ENCODE measurements at places on chromosomes 4 and X. TPM values are rescaled to one million over a fixed set of nuclear protein-coding genes. Genes with fewer than 3 reads are reported as not detected.
A peak's percentile ranks its signal among the peaks of the same experiment; 100 is the strongest.

Gene SPATA4
- 0.76 TPM for total RNA-seq

Gene BCAP31
- total RNA-seq = 172 TPM

Gene AKAP14
- not detected for total RNA-seq

Gene GAGE12F
- not detected for total RNA-seq

Gene DDX53
- total RNA-seq = not detected

Gene MAGEA2B
- not detected for total RNA-seq

Gene DBET
- not detected for total RNA-seq

Gene NKX6-1
- total RNA-seq = not detected

Gene SPIN2A
- total RNA-seq = 2.5 TPM

Gene GC
- total RNA-seq = not detected

Gene HTR2C
- total RNA-seq = not detected

GRCh38 chr4:111274486-111274885 lies 651.6 kb upstream of the PITX2 start:
- DNase-seq = no peak
- no peaks in the 10 kb centered on the region for H3K36me3 ChIP-seq
- H3K27me3 ChIP-seq = peaks cover 33% of the 10 kb centered on the region
- no peak overlapping the region for H3K27ac ChIP-seq

DNA sequence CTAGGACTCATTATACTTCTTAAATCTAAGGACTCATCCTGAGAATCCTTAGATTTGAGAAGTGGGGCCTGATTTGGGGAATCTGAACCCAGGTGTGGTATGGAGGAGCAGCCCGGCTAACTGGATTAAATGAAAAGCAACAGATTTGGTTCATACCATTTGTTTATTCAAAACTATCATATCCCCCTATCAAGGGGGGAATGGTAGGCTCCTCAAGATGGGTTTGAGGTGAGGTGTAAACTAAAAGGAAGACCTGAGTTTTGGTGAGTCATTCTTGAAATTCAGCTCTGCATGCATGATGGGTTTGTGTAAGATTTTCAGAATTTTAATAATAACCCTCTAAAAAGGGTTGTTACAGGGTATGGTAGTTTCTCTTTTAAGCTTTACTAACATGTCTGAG lies 53.4 kb downstream of the CASP6 start:
- H3K27me3 ChIP-seq = no peaks in the 10 kb centered on the region
- peaks cover 7% of the 10 kb centered on the region for H3K4me1 ChIP-seq
- H3K4me3 ChIP-seq = no peak overlapping the region
- no peak for DNase-seq

- H3K4me1 ChIP-seq = peaks cover under 1% of the 10 kb centered on the region
- no peak overlapping the region for H3K27ac ChIP-seq
- H3K4me3 ChIP-seq = no peak overlapping the region
- H3K27me3 ChIP-seq = peaks cover 9% of the 10 kb centered on the region
- no peak for DNase-seq
- H3K36me3 ChIP-seq = no peaks in the 10 kb centered on the region
Measured at GRCh38 chrX:43968359-43968781, 4.8 kb downstream of the NDP start.

DNA sequence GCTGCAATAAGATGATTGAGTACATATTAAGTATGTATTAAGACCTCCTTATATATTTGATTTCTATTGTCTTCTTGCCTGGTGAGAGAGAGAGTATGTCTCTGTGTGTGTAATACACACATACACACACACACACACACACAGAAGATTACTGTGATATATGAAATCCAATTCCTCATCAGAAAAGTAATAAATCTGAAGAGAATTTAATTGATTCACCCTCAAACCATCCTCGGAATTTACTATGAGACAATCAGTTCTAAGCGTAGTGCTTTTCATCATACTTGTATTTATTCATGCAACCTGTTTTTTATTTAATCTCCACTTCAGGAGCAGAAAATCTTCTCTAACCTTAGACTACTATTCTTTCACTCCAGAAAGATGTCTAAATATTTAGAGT lies 62.3 kb upstream of the TLL1 start:
- no peaks in the 10 kb centered on the region for H3K27me3 ChIP-seq
- no peak overlapping the region for H3K4me3 ChIP-seq
- no peaks in the 10 kb centered on the region for H3K4me1 ChIP-seq
- DNase-seq = no peak
- H3K36me3 ChIP-seq = peaks cover 2% of the 10 kb centered on the region

GRCh38 chrX:50100188-50100587 lies 100.6 kb downstream of the AKAP4 start:
- no peak overlapping the region for H3K27ac ChIP-seq
- no peaks in the 10 kb centered on the region for H3K36me3 ChIP-seq
- H3K27me3 ChIP-seq = no peaks in the 10 kb centered on the region
- DNase-seq = no peak
- no peaks in the 10 kb centered on the region for H3K4me1 ChIP-seq
- H3K4me3 ChIP-seq = no peak overlapping the region

GRCh38 chrX:72238183-72238582 lies 644 bp downstream of the ERCC6L start:
- H3K36me3 ChIP-seq = no peaks in the 10 kb centered on the region
- no peak overlapping the region for H3K27ac ChIP-seq
- no peak for DNase-seq
- peaks cover 17% of the 10 kb centered on the region for H3K4me1 ChIP-seq
- H3K4me3 ChIP-seq = peak overlapping the region; percentile 74

DNA sequence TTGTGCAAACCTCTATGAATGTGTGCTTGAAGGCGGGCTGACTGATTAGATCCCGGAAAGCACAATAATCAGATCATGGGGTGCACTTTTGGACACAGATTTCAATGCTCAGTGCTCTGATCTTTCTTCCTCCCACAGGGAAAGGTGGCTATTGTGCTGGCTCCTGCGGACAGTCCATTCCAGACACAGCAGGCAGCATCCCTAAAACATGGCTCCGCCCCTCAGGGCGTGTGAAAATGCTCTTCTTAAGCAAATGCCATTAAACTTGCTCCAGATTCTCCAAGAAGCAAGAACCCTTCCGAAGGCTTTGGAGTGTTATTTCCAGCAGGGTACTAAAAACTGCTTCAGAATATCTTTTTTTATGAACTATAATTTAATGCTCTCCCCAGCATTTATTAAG lies 100.0 kb downstream of the SLC2A9 start:
- no peak for DNase-seq
- no peaks in the 10 kb centered on the region for H3K27me3 ChIP-seq
- no peak overlapping the region for H3K27ac ChIP-seq
- no peaks in the 10 kb centered on the region for H3K36me3 ChIP-seq
- no peaks in the 10 kb centered on the region for H3K4me1 ChIP-seq

DNA sequence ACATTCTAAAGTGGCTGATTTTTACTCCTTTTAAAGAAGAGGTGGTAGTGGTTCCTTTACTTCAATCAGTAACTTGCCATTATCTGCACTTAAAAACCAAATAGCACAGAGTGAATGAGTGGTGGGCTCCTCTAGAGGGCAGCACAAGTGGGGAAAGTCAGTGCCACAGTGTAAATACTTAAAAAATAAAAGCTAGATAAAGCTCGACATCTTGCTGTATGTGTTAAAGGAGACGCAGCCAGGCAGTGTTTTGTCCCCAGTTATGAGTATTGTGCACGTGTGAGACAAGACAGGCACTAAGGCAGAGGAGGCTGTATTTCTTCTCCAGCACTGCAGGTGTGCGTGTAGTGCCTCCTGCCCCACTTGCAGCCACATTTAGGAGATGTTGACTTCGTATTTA lies 24.6 kb downstream of the NAP1L5 start:
- no peak for DNase-seq
- H3K4me1 ChIP-seq = peaks cover 4% of the 10 kb centered on the region
- no peaks in the 10 kb centered on the region for H3K27me3 ChIP-seq
- H3K36me3 ChIP-seq = peaks cover 15% of the 10 kb centered on the region
- no peak overlapping the region for H3K27ac ChIP-seq

DNA sequence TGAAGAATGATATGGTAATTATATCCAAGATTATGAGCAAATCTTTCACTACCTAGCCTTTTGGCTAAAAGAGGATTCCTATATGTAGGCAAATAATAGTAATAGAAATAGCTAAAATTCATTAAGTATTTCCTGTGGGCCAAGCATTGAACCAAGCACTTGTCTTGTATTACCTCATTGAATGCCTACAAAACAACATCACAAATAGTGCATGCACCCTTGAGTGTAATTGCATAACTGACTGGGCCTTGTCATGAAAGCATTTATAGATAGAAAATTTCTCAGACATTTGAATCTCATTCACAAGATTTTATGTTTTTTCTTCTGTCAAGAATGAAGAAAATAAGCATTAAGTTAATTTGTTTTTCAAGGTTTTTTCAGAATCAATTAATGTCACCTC lies 3.9 kb upstream of the HPGDS start:
- H3K4me1 ChIP-seq = peaks cover 18% of the 10 kb centered on the region
- DNase-seq = no peak
- H3K27me3 ChIP-seq = no peaks in the 10 kb centered on the region
- no peaks in the 10 kb centered on the region for H3K36me3 ChIP-seq
- no peak overlapping the region for H3K4me3 ChIP-seq

GRCh38 chr4:36285784-36286480 lies 4.5 kb downstream of the DTHD1 start:
- no peak for DNase-seq
- peaks cover 12% of the 10 kb centered on the region for H3K4me1 ChIP-seq
- no peaks in the 10 kb centered on the region for H3K27me3 ChIP-seq
- H3K4me3 ChIP-seq = no peak overlapping the region

- H3K27ac ChIP-seq = no peak overlapping the region
- no peak overlapping the region for H3K4me3 ChIP-seq
- no peaks in the 10 kb centered on the region for H3K27me3 ChIP-seq
Measured at GRCh38 chr4:185416955-185417354, 8.8 kb downstream of the UFSP2 start.

DNA sequence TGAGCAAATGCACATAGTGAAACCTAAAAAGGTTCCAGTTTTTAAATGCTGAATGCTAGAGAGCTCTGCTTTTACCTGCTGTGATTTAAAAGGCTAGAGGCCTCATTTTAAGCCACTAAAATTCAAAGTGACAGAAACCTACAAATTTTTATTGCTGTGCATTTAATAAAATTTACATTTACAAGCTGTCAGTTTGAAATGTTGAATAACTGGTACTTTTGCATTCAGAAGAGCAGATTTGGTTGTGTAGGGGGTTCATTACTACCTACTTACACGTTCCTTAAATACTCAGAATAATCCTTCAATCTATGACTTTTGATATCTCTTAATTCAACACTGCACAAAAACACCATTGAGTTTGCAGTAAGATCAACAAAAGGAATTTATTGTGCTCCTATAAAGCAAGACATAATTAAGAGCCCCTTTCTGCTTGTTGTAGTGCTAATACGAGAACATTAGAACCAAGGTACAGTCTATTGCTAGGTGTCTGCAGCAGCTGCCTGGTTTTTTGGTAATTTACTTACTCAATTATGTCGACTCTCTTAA lies 27.9 kb downstream of the NKX3-2 start:
- H3K4me3 ChIP-seq = no peak overlapping the region
- no peak overlapping the region for H3K27ac ChIP-seq
- no peaks in the 10 kb centered on the region for H3K36me3 ChIP-seq
- no peak for DNase-seq

- no peaks in the 10 kb centered on the region for H3K36me3 ChIP-seq
- H3K4me1 ChIP-seq = peaks cover 2% of the 10 kb centered on the region
- no peak overlapping the region for H3K27ac ChIP-seq
- DNase-seq = peak; percentile 87
- H3K27me3 ChIP-seq = no peaks in the 10 kb centered on the region
Measured at GRCh38 chrX:154980330-154981115, 42.0 kb downstream of the F8 start.

- H3K4me1 ChIP-seq = peaks cover 17% of the 10 kb centered on the region
- H3K27ac ChIP-seq = no peak overlapping the region
- no peak overlapping the region for H3K4me3 ChIP-seq
Measured at GRCh38 chr4:146098397-146098796, 77.1 kb upstream of the LSM6 start.

DNA sequence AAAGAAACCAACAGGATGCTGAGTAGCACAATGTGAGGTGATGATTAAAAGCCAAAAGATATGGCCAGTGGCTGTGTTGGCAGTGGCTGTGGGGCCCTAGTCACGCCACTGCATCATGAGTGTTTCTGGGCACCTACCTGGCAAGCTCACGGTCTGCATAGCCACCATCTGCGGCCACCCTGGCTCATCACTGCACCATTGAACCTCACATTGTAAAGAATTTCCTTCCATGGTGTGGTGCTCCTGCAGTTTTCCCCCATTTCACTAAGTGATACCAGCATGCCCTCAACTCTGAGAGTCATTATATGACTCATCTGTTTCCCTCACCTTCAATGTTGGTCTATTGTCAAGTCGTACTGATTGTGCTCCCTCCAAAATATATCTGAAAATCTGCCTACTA lies 45.5 kb upstream of the CLNK start:
- H3K4me1 ChIP-seq = peaks cover 6% of the 10 kb centered on the region
- peaks cover 10% of the 10 kb centered on the region for H3K27me3 ChIP-seq
- H3K4me3 ChIP-seq = no peak overlapping the region

DNA sequence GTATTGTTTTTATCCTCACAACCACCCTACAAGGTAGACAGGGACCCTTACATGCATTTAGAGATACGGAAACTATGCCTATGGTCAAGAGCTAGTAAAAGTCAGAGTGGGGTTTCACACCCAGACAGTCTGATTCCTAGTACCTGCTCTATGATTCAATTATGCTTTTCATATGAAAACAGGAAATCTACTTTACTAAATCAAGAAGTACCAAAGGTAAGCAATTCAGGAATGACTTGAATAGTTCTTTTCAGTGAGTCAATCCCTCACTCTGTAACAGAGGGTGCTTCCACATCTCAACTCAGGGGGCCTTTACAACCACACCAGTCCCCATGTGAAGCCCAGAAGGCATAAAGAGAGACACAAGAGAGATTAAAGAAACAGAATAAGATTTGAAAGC lies 191.4 kb downstream of the PPP3CA start:
- peaks cover 37% of the 10 kb centered on the region for H3K4me1 ChIP-seq

GRCh38 chr4:77113069-77113468 lies 37.3 kb upstream of the CCNI start:
- H3K4me1 ChIP-seq = no peaks in the 10 kb centered on the region
- H3K4me3 ChIP-seq = no peak overlapping the region
- H3K36me3 ChIP-seq = no peaks in the 10 kb centered on the region

DNA sequence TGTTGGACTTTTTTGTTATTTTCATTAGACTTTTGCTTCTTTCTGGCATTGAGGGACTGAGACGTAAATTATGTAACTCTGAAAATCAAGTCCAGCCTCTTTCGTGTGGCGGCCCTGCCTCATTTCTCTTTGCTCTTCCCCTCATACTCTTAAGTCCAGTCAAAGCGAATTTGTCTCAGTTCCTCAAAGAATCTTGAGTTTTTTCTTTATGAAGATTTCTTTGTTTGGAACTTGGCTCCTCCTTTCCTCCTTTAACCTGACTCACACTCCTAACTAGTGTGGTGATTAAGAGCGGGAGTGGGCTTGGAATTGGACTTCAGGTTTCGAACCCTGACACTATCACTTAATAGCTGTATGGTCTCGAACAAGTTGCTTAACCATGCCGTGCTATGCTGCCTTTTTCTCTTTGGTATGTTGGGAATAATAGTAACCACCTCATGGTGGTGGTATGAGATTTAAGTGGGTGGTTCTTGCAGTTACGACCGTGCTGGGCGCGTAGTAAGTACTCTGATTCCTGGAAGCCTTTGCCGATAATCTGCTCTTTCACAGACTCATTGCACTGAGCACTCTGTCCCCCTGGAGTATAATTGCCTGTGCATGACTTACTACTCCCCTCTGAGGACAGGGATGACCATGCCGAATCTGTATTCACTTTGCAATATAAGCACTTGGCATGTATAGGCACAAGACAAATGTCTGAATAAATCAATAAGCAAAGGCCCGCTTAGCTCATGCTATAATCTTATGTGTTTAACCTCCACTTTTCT lies 19.1 kb downstream of the FNIP2 start:
- H3K4me3 ChIP-seq = no peak overlapping the region
- no peak for DNase-seq

GRCh38 chrX:19334945-19335626 lies 8.6 kb upstream of the PDHA1 start:
- DNase-seq = no peak
- H3K4me3 ChIP-seq = no peak overlapping the region

Measured in osteocyte (in vitro differentiated cells).